Brain microvascular endothelial cell (primary cell): ENCODE measurements at places on chromosomes 7 and 10.
A peak's percentile ranks its signal among the peaks of the same experiment; 100 is the strongest.

DNA sequence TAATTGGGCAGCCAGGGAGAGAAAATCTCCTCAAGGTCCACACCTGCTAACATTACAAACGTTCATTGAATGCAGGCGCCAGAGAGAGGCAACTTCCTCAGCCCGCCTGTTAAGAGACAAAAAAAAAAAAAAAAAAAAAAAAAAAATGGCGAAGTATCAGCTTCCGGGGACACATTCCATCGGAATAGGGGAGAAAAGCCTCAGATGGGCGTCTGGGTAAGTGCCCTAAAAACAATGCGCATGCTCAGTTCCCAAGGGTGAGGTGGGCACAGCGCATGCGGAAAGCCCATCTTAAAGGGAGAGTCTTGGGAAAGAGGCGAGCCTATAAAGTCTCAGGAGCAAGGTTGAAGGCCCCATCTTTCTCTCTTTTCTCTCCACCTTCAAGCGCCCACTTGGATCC is 1139.7 kb upstream of the CELF2 start:
- no peak for DNase-seq

GRCh38 chr7:93461350-93461749 is 113.2 kb downstream of the CALCR start:
- no peak for DNase-seq

- DNase-seq = no peak
These were observed at the start of gene C7orf33 for GRCh38 chr7:148590471-148590870. TSS of gene C7orf33 (plus strand) at chr7:148590766. CDS start at chr7:148590926, 160 bp downstream.

DNA sequence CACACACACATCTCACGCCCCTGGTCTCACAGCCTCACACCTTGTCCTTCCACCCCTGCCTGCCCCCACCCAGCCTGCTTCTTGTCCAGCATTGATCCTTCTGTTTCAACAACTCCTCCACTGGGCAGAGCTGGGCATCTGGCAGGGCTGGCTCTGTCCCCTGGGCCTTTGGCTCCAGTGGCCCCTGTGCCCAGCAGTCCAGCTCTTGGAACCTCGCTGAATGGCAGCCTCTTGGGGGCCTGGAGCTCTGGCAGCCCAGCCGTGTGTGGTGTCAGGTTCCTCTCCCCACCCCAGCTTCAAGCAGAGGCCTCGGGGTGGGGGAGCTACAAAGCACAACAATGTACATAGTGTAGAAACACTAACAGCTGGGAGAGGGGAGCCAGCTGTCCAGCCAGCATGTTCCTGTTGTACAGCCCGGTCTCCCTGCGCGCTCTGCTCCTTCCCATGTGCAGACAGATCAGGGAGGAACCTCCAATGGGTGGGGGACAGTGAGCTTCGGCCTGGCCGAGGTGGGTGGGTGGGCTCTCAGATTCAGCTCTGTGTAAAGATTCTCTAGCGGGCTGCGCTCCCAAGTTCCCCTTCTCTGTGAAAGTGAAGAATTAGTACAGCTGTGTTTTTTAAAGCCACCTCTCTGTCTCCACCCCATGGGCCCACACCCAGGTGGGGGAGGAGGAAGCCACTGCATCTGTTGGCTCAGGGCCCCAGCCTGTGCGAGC is 19.4 kb downstream of the ZMIZ2 start:
- DNase-seq = no peak

DNA sequence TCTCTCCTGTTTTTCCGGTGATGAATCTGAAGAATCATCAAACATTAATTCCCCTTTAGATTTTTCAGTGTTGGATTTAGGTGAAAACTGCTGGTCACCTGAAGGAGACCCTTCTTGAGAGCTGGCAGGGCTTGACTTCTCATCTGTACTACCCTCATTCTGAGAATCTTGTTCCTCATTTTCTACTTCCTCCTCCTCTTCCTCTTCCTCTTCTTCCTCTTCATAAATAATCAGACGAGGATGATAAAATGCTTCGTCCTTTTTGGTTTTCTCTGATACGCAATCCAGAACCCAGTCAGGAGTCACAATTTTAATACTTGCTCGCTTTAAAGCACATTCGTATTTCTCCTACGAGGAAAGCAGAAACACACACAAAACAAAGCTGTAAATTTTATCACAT is 26.9 kb downstream of the PAXIP1 start:
- no peak for DNase-seq

GRCh38 chr7:101857358-101857811 is 40.0 kb downstream of the CUX1 start:
- no peak for DNase-seq

- DNase-seq = no peak
These were observed 351.3 kb upstream of the BMPER start for GRCh38 chr7:33554046-33554445.

DNA sequence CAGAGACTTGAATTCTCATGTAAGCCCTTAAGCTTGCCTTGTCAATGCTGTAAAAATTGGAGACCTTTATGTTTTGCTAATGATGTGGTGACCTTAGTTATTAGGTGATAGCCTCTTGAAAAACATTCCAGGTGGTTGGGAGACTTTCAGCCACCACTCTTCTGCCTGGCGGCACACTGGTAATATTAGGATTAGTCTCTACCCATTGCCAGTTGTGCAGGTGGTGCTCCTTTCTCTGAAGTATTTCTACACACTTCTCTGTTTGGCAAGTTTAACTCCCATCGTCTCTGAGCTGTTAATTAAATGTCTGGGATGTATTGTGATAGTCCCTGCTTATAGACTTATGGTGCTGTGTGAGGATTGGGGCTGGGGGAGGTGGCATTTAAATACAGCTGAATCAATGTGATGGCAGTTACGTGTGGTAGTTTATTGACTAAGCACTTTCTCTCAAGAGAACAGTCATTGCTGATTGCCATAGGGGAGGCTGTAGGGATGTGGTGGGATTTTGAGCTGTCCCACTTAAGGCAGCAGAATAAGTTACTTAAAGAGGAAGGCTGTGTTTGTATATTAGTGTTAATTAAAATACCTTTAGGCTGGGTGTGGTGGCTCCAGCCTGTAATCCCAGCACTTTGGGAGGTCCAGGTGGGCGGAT is 61.7 kb downstream of the DAGLB start:
- DNase-seq = no peak

DNA sequence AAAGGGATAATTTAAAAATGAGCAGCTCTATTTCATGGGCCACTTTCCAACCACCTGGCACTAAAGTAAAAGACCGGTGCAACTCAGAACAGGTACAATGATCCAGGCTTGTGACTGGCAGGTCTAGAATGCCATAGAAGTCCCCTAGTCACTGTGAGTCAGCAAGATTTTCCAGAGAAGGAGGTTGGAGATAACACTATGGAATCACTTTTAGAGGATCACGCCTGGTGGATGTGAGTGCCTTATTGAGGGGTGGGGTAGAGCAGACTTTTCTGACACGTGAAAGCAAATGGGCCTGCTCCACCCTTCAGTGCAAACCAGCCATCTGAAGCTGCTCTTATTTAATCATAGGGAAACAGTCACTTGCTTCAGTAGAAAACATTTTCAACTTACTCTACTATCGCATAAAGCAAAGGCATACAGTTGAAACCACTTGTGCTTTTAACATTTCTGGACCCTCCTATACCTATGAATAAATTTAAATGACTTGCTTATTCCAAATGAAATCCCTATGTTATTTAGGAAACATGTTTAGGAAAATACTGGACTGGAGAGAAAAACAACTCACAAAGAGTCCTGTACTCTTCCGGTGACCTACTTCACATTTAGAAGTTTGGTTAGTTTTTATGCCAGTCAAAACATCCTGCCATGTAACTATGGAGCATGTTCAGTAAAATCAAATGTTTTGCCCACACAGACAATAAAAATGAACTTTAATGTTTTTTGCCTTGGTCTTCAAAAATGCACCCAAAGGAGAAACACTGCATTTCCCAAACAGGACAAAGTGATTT is 21.5 kb upstream of the AKR1C1 start:
- no peak for DNase-seq

- DNase-seq = no peak
These were observed 120.8 kb downstream of the NT5C2 start for GRCh38 chr10:103072276-103072675.

GRCh38 chr7:27344471-27344870 is 101.9 kb downstream of the EVX1 start:
- no peak for DNase-seq

DNA sequence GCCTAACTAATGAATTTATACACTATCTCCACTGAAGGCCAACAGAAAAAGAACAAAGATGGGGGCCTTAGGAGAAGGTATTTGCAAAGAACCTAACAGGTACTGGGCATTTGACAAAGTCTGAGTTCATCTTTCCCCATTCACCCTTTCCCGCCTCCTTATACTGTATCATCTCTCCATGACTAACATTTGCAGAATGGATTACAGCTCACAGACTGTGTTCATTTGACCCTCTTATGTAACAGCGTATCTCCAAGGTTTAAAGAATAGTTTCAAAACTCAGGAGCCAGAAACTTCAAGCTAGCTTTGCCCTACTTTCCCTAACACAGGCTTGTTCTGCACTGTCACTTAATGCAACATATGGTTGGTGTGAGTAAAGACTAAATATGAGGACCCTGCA is 238.7 kb upstream of the CELF2 start:
- DNase-seq = no peak

DNA sequence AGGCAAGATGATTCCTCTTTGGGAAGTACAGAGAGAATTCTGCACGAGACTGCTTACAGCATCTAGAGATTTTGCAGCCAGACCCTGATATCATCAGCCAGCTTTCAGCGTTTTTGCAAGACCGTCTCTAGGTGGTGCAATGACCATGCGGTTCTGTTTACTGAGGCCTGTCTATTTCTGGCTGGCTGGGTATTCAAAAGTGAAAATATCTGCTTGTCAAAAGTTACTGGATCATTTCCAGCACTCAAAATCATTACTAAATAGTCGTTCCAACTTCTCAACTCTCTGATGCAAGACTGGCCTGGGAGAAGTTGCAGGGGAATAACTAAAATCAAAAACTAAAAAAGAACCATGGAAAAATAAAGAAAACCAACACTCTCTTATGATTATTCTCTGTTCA is 240.1 kb downstream of the ELMO1 start:
- peak; percentile 71 for DNase-seq

GRCh38 chr10:129550658-129551057 is 83.6 kb downstream of the MGMT start:
- DNase-seq = no peak

DNA sequence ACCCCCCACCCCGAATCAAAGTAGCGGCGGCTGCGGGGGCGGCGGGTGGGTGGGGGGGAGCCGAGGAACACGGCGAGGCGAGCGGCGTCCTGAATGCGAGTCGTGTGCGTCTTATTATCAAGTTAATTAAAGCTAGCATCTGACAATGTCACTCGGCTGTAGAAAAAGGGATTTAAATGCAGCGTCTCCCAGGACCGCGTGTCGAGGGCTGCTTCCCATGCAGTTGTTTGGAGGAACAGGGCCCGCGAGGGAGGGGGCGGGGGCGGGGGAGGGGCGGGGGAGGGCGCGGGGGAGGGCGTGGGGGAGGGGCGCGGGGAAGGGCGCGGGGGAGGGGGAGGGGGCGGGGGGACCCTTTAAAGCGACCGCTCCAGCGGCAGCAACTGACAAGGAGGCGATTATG is 2.7 kb upstream of the UNCX start:
- DNase-seq = no peak

DNA sequence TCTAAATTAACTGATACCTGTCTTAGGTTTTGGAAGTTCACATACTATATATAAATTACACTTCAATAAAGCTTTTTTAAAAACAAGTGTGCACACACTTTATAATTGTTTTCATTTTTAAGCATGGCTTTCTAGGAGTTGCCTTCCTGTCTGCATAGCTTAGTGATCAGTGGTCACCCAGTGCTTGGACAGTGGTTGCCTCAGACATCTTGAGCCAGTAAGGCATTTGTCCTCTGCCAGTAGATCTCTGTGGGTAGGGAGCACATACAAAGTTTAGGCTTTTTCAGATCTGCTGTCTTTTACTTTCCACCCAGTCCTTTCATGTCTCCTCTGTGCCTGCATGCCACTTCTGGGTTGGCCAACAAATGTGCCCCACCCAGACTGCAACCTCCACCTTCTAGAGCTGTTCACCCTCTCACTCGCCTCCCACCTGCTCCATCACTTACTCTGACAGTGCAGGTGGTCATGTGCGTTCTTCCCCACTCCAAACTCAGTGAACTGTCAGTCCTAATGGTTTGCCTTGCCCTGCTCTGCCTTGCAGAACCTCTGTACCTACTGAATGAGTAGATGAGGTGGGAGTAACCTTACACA is 31.7 kb downstream of the TPST1 start:
- no peak for DNase-seq

DNA sequence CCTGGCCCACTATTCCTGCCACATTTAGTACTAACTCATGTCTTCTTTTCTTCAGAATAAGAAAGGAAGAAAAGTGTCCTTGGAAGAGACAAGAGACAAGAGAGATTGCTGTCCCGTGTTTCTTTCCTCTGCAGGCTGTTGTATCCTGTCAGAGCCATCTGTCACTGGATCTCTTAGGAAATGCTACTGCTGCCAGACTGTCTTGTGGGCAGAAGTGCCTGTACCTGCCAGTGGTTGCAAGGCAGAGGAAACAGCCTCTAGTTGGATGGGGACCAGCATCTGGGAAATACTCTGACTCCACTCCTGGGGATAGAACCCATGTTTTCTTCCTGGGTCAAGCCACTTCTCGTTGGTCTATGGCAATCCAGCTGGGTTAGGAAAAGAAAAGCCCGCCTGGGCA is 16.7 kb upstream of the MAP3K8 start:
- DNase-seq = no peak

DNA sequence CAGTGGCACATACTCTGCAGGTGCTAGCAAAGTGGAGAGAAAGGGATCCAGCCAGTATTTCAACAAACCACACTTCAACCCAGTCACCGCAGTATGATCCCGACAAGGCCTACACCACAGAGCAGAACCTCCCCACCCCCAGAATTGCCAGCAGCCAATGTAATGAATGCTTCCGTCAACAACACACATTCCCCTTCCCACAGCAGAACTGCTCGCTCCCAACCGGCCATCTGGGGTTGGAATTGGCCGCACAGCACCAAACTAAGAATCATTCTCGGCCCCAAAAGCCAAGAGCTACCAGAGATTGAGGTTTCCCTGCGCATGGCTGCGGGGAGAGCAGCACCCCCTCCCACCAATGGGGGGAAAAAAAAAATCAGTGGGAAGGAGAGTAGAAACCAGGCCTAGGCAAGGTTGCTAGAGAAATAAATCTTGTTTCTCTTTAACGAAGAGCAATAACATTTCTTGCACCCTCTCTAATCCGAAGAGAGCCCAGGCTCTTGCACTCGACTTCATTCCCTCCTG is 1.1 kb downstream of the WASL start:
- DNase-seq = peak; percentile 86

GRCh38 chr10:96170230-96170629 is 40.1 kb downstream of the ZNF518A start:
- no peak for DNase-seq

DNA sequence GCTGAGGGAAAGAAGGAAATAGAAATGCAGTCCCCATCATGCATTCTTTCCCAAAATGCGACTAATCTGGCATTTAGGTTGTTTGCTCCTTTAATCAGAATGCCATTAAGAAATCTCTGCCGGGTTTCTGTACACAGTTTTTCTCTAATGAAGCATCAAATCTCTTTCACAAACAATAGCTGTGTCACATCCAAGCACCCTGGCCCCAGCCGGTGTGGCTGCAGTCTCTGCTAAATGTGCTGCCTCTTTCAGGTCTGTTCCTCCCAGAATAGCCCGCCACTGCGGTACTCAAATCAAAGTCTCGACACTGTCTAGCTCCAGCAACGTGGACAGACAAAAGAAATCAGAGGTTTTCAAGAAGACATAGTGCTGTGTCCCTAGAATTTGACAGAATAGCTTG is 343.8 kb downstream of the KCNMA1 start:
- no peak for DNase-seq
